MG63 (cell line): ENCODE measurements at places on chromosomes 3 and 15. TPM values are rescaled to one million over a fixed set of nuclear protein-coding genes. Genes with fewer than 3 reads are reported as not detected.

Gene TRH
- not detected in 2 replicates for total RNA-seq

Gene FXR1
- total RNA-seq, result 145 and 234 TPM in 2 replicates

- no peak for DNase-seq
These were observed 5.9 kb downstream of the LMCD1 start for GRCh38 chr3:8507496-8507895.

Gene SEMA3G
- not detected in 2 replicates for total RNA-seq

DNA sequence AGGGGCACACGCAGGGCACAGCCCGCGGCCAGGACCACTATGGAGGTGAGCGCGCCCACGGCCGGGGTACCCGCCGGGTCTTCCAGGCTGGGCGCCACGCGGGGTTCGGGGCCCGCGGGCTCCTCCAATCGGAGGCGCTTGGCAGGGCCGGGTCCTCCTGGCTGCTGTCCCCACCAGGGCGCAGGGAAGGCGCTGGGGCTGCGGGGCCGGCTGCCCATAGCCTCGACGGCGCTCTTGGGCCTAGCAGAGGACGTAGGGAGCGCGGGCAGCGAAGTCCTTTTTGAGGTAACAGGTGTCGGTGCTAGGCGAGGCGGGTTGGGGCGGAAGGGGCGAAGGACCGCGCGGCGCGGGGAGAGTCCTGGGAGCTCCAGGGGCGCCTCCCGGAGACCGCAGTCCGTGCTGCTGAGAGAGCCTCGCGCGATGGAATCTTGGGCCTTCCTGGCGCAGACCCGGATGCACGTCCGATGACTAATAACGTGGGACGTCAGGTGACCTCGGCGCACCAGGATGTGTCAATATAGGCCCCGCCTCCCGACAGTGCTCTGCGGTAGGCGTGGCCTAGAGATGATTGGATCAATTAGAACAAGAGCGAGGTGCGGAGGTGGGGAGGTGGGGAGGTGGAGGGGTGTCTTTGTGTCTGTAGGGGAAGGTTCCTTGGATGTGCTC is at the start of gene PRR23A:
Gene PRR23A (minus strand): TSS at position 218 of the 666 bp plus-strand sequence. CDS start 0 bp downstream, at position 218.
- no peak for DNase-seq

DNA sequence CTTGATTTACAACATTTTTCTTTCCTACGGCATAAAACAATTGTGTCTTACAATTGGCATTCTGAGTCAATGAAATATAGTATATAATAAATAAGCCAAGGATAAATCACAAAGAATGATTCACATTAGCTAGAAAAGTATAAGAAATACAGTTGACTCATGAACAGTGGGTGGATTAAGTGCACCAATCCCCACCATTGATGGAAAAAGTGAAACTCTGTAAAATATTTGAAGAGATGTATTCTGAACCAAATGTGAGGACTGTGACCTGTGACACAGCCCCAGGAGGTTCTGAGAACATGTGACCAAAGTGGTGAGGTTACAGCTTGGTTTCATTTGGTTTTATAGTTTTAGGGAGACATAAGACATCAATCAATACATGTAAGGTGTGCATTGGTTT is 227.5 kb downstream of the ALCAM start:
- DNase-seq, result no peak

DNA sequence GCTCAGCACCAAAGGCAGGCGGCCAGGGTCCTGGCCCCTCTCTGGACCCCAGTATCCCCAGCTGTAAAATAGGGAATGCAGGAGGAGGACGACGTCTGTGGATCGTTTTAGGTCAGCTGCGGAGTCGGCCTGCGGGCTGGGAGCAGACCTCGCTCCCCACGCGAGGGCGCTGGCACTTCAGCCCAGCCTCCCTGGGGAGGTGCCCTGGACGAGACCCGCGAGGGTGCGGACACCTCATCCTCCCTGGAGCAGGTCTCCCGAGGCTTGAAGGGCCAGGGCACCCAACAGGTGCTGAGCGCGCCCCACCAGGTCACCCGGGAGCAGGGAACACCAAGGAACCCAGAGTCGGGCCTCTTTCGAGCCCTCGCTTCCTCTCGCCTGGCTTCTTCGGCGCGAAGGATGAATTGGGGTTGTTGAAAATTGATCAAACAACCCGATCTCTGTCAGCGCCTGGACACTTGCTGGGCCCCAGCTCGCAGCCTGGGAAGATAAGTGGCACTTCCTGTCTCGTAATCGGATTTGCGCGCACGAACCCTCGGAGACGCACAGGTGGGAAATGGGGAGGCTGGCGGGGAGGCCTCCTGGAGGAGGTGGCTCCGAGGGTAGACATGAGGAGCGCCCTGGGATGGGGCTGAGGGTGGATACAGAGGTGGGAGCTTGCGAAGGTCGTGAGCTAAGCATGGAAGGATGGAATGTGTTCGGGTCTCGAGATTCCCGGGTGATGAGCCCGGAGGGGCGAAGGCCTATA is 588 bp upstream of the VIPR1 start:
- DNase-seq, result no peak

Gene FBXL2
- total RNA-seq, result 4.0 and 6.8 TPM in 2 replicates

DNA sequence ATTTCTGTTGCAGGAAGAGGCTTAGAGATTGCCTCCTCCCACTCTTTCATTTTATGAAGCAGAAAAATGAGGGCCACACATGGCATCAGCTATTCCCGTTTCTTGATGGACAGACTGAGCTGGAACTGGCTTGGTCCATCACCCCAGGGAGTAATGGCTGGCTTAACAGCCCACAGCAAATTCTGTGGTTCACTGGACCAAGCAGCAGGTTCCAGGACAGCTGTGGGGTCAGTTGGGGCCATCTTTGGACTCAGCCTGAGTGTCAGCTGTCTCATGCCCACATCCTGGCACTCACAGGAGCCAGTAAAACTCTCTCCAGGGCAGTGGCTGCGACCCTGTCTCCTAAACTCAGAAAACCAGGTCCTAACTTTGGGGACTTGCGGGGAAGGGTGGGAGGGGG is 36.5 kb downstream of the ZDHHC19 start:
- DNase-seq, result no peak

DNA sequence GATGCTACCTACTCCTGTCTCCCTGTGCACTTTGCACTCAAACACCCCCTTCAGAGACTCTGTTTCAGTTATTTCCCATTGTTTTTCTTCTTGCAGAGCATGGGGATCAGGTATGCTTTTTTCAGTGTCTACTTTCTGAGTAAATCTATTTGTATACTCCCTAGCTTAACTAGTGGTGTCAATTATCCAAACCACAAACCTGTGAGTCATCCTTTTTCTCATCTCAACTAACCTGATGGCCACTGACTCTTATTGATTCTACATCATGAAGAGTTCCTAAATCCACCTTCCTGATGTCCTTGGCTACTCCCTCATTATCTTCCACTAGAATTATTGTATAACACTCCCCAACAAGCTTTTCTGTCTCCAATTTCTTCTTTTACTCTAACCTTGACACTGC is 68.0 kb downstream of the DIPK2A start:
- DNase-seq, result no peak

Gene GOLGA6L7
- total RNA-seq, result not detected in 2 replicates

GRCh38 chr3:100899440-100900091 is 93.7 kb downstream of the ABI3BP start:
- no peak for DNase-seq

GRCh38 chr3:6717026-6717943 is 143.6 kb upstream of the GRM7 start:
- no peak for DNase-seq

Gene SLC12A1
- not detected in 2 replicates for total RNA-seq

GRCh38 chr15:68372291-68372811 is 59.6 kb downstream of the ITGA11 start:
- DNase-seq, result peak; percentile 47

Gene HRG
- not detected in 2 replicates for total RNA-seq

DNA sequence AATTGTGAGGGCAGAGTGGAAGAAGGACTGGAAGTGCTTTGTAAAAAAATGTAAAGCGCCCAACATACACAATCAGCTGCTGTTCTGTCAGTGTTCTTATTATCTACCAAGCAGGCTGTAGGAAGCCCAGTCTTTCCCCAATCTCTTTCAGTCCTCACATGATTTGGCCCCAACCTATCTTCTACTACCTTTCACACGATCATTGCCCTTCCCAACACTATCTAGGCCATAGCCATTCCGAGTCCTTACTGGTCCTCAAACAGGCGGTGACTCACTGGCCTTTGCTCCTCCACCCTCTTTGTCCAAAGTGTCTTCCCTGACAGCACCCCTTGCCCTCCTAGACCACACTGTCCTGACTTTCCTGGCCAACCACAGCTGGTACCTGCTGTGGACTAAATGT is 861 bp upstream of the RFT1 start:
- no peak for DNase-seq

DNA sequence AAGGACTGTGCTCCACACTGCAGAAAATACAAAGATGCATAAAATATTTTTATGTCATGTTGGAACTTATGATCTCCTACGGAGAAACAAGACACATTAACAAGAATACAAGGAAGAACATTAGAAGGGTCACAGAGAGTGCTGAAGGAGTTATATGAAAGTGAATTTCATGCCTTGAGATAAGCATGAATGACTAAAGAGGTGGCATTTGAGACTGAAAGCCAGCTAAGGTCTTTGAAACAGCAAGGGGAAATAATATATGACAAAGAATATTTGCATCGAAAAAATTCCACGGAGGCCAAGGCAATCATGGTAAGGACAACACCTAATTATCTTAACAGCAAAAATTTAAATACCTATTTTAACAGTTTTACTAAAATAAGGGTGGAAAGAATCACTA is 12.5 kb downstream of the GSK3B start:
- DNase-seq, result no peak

GRCh38 chr3:48422272-48422671 is 7.6 kb downstream of the PLXNB1 start:
- DNase-seq, result no peak

- DNase-seq, result no peak
These were observed 196.4 kb upstream of the NANOGP8 start for GRCh38 chr15:35281515-35281914.

DNA sequence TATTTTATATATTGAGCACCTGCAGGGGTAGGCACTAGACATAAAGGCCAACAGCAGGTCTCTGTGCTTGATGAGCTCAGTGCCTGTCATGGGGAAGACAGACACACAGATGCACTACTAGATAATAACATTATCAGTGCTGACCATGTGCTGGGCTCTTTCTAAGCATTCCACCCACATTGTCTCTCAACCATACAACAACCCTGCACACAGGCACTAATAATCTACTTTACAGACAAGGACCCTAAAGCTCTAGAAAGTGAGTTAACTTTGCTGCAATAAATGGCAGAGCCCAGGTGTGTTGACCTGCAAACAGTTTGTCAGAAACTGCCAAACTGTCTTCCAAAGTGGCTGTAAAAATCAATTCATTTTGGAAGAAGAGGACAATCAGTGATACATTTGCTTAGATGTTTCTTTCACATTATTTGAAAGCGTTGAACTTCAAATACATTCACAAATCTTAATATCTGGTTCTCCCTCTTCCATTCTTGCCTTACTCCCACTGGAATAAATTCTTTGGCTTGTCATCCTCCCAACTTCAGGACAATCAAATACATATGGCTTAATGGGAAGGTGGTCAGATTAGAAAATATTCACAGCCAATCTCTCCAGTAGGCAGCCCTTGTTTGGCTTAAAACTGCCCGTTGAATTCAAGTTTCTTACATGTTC is 11.0 kb upstream of the PP2D1 start:
- no peak for DNase-seq

GRCh38 chr3:45109771-45110508 is 36.2 kb downstream of the CDCP1 start:
- DNase-seq, result no peak

DNA sequence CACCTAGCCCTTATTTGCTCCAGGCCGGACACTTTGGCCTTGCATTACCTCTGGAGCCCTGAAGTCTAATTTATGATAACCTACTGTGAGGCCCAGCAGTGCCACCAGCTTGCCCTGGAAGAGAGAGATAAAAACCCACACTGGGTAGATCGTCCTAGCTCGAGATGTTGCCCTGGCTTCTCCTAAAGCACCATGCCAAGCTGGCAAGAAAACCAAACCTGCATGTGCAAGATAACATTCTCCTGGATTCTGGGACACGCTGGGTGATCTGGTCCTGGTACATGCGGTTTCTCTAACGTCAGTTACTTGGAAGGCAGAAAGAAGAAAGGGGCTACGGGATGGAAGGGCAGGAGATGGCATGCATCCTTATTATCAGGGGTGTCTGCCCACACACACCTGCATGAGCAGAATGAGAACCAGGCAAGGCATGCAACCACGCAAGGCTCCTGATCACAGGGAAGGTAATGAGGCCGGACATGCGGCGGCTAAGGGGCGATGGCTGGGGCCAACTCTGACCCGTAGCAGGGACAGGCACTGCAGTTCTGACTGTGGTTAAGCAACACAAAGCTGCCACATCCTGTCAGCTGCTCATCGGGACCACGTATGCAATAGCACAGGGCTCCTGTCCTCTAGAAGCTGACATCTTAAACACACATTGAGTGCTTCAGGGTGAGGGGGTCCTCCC is 73.0 kb downstream of the OXNAD1 start:
- DNase-seq, result no peak

DNA sequence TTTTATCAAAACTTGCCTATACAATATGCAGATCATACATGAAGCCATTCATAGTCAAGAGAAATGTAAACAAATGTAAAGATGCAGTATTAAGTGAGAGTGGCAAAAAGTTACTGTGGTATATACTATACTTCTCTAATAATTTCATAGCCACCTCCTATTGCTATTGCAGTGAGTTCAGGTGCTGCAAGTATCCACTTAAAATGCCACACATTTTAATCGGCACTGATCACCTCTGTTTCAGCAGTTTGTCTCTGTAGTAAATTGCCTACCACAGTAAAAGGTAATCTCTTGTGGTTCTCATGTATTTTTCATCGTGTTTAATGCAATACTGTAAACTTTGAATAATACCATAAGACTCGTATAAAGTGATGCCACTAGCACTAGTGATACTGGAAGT is 20.4 kb upstream of the FAH start:
- DNase-seq, result no peak

- no peak for DNase-seq
These were observed 22.6 kb upstream of the NR2F2 start for GRCh38 chr15:96307856-96308394.

- no peak for DNase-seq
These were observed 19.5 kb downstream of the TMOD2 start for GRCh38 chr15:51770902-51771301.
